SHP77 treated with DMSO at 0.1 percent for 48 hours (cell line): ENCODE measurements at places on chromosomes 3 and 15.

DNA sequence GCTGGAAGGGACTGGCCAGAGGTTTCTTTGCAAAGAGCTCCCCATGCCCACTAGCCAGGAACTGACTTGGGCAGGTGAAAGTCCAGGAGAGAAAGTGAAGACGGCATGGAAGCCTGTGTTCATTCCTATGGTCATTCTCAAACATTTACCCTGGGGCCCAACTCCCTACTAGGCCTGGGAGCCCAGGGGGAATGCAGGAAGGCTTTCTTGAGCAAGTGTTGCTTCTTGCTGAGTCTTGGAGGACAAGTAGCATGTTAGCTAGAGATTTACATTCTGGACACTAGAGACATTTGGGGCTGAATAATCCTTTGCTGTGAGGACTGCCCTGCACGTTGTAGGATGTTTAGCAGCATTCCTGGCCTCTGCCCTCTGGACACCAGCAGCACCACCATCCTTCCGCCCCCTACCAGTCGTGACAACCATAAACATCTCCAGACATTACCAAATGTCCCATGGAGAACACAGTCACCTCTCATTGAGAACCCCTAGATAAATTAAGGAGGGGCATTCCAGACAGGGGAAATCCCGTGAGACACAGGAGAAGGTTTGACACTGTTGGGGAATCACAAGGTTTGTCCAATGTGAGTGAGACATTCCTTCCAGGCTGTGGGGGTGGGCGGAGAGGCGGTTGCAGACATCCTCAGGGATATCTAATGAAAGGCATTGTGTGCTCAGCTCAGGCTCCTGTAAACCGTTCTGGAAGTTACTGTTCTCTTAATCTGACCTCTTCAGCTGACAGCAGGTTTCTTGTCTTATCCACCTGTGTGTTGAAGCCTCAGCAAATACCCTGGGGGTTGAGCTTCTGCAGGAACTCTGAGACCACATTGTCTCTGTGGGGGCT is 236.2 kb downstream of the TLE3 start:
- no peak for DNase-seq

- DNase-seq: no peak
Observed at GRCh38 chr15:37425541-37425940, 325.2 kb upstream of the MEIS2 start.

- no peak for DNase-seq
Observed at GRCh38 chr3:108380128-108380795, 83.9 kb downstream of the HHLA2 start.

DNA sequence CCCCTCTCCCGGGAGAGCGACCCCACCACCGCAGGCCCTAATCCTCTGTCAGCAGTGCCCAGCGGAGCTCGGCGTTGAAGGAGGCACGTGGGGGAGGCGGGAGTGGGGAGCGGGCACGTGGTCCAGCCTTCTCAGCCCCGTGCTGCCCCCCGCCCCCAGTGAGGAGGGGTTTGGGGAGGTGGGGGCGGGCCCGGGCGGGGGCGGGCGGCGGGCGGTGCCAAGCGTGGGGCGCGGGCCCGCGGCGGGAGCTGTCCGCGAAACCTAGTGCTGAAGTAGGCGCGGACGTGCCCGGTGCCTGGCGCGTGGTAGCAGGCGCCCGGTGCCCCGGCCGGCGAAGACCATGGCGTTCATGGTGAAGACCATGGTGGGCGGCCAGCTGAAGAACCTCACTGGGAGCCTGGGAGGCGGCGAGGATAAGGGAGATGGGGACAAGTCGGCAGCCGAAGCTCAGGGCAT is at the start of gene CPLX3:
Gene CPLX3, plus strand, starts transcription at position 264 of the 456 bp plus-strand sequence. Its CDS starts 77 bp downstream, at position 341.
- no peak for DNase-seq

DNA sequence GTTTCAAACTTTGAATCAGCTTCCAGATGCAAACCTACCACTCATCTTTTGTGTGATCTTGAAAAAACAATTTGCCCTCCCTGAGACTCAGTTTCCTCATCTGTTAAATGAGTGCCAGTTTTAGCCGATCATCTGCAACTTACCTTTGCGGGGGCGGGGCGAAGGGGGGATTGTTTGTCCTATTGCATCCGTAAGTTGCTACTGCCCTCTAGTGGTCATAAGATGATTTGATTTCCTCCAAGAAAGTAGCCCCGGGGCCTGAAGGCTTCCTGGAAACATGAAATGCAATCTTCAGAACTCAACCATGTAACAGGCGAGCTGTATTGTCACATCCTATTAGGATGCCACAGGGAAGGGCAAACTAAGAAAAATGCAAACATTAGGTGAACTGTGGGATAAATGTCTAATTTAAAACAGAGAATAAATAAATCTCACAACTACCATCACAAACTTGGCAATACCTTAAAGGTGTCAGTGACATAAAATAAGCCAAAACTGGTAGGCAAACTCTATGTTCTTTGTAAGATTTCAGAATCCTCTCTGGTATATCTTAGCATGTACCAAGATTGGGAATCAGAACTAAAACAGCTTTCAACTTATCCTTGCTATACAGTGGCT is 63.5 kb upstream of the CLDN18 start:
- peak; percentile 33 for DNase-seq

DNA sequence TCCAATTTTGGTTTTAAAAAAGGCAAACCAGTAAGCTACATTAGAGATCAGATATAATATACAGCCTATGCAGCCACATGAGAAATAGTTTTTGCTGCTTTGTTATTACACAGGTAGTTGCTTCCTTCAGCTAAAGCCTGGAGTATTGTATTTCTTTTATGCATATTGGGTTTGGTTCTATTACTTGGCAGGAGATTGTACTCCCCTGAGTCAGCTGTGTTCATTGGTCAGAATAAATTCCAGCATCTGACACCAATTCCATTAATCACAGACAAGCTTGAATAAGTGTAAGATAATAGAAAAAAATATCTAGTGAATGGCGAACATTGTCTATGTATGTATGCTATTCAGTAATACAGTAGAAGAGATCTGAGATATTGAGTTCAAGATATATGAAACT is 26.1 kb upstream of the ZCWPW2 start:
- DNase-seq: no peak

DNA sequence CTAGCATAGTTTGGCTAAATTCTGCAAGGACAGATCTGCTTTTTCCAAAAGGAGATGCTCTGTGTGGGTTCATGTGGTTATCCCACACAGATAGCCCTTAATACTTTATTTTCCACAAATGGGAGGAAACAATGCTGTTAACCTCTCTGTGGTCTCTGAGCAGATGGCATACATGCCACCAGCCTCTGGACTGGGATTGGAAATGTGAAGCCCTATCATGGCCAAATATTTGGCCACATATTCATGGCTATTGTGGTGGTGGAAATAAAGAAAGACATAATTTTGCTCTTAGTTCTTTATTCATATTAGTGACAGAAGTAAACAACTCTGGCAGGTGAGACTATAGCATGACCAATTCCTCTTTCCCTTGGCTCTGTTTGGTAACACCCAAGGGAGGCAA is 726.2 kb downstream of the ROBO1 start:
- no peak for DNase-seq

DNA sequence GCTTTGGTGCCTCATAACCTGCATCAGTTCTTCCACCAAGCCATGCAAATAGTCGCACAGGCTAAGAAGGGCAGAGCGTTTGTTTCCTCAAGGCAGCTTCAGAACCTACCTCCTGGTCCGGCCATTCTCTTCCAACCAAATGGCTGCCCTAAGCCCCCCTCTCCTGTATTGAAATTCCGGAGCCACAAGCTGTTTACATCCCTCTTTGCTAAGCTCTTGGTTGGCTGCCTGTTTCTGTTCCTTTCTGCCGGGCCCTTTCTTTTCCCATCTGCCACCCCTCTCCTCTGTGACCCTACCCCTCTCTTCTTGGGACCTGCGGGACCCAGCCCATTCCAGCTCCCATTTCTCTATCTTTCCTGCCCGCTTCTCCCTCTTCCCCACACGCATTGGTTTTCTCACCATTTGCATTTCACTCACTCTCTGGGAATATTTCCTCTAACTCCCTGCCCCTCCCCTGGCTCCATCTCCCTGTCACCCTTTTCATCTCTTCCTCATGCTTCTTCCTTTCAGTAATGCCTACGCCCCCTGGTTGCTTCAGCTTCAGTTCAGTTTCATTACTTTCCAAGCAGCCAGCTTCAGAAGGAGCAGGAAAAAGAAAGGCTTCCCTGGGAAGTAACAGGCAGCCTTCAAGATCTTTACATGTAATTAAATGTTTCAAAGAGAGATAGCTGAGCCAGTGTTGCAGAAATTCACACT is 113.5 kb downstream of the RAB11A start:
- no peak for DNase-seq

GRCh38 chr3:151926956-151927355 is 53.5 kb downstream of the SUCNR1 start:
- no peak for DNase-seq

GRCh38 chr15:70246623-70247220 is 149.0 kb upstream of the TLE3 start:
- no peak for DNase-seq

DNA sequence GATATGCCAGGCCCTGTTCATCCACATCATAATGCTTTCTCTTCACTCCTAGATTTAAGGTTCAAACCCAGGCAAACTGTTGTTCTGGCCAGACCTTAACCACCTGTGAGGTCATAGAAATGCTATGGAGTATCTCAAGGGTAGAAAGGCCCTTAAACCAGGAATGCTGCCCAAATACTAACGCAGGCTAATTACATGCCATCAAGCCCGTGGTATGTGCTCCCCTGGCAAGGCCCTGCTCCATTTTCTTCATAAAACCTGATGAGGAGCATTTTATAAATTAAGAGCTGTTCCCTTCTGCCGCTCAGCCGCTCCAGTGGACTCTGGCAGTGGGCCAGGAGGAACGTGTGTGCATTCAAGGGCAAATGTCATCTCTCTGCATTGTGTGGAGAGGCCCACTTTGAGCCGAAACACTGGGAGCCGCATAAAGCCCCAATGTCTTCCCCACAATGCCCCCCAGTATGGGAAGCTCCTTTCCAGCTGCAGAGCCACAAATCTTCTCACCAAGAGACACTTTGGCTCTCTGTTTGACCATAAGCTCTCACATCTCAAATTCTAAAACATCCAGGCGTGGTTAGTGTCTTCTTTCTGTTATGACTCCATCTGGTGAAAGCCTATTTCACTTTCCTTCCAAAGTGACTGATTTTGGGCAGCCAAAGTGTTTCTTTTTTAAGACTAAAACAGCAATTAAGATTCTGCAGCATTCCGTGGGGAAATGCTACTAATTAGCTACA is 210.8 kb upstream of the NR2E3 start:
- DNase-seq: peak; percentile 19

GRCh38 chr3:150303768-150304167 is 104.3 kb upstream of the TSC22D2 start:
- no peak for DNase-seq

DNA sequence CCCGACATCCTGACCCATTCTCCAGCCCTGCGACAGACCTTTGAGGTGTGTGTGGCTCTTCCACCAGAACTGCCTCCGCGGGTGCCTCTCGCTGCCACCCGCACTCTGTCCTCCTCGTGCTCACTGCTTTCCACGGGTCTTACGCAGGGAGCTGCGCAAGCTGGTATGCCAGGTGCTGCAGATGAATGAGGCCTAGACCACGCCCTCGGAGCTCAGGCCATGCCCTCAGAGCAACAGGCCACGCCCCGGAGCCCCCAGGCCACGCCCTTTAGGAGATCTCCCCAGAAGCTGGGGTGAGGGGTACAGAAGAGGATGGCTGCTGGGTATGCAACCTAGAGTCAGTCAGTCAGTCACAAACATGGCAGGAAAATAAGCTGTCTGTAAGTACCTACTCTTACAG is 300.3 kb downstream of the GABRG3 start:
- DNase-seq: peak; percentile 45

DNA sequence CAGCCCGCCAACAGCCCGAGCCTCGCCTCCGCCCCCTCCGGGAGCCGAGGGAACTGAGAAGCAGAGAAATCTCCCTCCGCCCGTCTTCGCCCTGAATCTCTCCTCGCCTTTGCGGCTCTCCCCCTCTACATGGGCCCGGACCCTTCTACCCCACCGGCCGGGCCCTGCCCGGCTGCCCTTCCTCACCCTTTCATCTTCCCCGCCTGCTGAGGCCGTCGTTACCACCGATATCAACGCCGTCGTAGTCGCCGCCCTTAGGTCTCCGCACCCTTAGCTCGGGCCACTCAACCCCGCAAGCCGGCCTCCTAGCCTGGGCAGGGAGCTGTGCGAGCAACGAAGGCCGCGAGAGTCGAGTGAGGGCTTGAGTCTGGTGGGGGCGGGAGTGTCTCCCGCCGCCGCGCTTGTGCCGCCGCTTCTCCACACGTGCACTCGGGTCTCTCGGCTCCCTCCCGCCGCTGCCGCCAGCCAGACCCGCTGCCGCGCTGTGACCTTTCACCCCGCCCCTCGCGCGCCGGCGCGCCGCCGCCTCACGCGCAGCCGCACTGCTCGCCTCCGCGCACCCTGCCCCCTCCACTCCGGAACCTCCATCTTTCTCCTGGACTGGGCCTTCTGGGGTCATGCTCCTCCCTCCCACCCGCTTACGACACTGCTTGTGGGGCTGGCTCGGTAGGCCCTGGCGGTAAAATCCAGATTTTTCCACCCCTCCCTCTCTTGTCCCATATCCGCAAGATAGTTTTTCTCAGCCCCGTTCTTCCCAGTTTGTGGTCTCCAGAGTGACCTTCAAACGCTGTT is at the start of gene NAA50:
Gene NAA50, minus strand, starts transcription at position 494 of the 792 bp plus-strand sequence. Its CDS starts 300 bp downstream, at position 194.
- DNase-seq: peak; percentile 81

- DNase-seq: no peak
Observed at GRCh38 chr3:34947834-34948233, 691.5 kb upstream of the ARPP21 start.

DNA sequence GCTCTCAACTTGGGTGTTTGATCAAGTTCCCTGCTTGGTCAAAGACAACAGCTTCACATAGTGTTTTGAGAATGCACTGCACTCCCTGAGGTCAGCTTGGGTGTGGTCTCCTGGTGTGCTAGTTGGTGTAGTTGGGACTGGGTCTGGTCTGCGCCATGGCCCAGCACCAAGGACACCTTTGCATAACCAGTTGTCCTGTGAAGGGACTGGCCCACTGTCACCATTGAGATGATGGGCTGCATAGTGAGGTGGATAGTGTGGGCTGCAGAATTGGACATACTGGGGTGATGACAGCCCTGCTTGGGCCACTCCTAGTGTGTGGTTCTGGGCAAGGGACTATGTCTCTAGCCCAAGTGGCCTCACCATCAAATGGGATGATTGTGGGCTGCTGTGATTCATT is 9.5 kb downstream of the RPSA start:
- no peak for DNase-seq
